ENCODE measurements at places on chromosomes 5 and 9.

- no peak for DNase-seq
Observed at GRCh38 chr9:76619197-76619596, 145.0 kb upstream of the PCA3 start.

DNA sequence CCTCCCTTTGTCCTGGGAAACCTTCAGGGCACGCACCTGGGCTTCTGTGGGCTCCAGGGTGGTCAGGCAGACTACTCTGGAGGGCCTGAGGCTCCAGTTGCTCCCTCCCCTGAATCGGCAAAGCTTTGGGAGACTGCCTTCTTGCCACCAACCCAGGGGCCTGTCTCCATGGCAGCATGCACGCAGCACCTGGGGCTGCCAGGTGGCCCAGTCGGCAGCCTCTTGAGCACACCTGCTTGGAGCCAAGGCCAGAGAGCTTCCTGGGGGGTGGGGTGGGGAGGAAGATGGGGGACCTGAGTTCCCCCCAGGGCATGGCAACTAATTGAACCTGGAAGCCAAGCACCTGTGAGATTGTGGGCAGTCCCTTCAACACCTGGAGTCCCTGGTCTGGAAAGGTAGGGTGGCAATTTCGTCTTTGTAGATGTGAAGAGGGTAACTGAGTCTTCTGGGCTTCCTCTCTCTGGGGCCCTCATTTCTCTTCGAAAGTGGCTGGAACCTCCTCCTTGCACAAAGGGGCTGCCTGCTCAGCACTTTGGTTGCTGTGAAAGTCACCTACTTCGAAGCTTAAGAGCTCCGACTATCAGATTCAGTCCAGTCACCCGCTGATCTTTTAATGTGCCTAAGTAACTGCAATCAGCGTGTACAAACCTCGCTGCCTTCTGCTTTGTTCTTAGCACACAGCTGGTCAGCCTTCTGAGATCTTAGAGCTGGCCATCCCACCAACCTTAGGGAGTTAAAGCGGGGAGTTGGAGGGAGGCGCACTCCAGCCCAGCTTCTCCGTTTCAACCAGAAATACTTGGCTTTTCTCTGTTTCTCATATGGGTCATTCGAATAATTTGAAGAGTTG lies 4.0 kb downstream of the RNF183 start:
- no peak for DNase-seq

DNA sequence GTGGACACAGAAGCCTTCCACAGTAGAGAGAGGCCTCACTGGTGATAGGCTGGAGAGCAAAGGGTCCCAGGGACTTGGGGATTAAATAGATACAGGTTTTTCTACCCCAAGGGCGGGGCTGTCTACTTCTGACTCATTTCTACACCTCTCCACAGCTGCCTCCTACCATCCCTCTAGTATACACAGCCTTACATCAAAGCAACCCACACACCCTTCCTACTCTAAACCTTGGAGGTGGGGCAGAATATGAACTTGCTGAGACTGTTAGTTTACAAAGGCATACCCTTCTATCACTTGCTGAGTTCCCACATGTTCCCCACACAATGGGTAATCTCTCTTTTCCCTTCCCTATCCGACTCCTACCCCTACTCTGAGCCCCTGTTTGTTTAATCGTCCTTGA lies 19.9 kb upstream of the PCA3 start:
- no peak for DNase-seq

- peak; percentile 22 for DNase-seq
Observed at GRCh38 chr9:91515074-91515687, 91.5 kb upstream of the NFIL3 start.

GRCh38 chr5:105782501-105782900 lies 1888.2 kb downstream of the EFNA5 start:
- DNase-seq, result no peak

All from HTR-8/SVneo (cell line).